ENCODE measurements at places on chromosomes 6 and 20.

- no peak for DNase-seq
These were observed 125.9 kb downstream of the OGFRL1 start for GRCh38 chr6:71414486-71414885.

DNA sequence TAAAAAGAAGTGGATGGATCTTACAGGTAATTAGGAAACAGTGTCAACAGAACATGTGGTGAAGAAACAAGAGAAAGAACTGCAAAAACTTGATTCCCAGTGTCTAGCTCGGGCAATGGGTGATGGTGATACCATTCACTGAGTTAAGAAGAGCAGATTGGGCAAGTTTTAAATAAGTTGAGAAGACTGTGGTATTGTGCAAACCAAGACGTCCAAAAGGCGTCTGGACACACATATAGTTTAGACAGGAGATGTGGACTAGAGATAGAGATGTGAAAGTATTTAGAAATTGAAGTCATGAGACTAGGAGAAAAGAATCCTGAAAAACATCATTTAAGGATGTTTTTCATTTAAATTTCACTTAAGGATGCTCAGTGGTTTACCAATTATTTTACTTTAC lies 53.9 kb downstream of the CDK19 start:
- DNase-seq, result no peak

- no peak for DNase-seq
These were observed 101.8 kb downstream of the TRERF1 start for GRCh38 chr6:42349753-42350511.

DNA sequence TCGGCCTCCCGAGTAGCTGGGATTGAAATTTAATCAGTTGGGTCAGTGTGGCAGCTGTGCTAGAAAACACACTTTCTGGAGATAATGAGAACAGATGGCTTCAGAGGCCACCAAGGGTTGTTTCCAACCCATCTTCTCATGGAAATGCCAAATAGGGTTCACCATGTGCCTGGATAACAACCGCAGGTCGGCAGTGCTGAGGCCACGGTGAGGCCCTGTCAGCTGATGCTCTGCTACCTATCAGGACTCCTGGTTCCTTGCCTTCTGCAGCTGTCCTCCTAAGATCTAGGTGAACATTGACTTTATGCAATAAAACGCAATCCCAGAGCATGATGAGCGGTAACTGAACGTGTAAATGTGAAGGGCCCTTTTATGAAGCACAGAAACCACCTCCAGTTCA lies 139.3 kb upstream of the SNX9 start:
- DNase-seq, result no peak

GRCh38 chr6:134097114-134097707 lies 44.8 kb upstream of the SLC2A12 start:
- DNase-seq, result no peak

DNA sequence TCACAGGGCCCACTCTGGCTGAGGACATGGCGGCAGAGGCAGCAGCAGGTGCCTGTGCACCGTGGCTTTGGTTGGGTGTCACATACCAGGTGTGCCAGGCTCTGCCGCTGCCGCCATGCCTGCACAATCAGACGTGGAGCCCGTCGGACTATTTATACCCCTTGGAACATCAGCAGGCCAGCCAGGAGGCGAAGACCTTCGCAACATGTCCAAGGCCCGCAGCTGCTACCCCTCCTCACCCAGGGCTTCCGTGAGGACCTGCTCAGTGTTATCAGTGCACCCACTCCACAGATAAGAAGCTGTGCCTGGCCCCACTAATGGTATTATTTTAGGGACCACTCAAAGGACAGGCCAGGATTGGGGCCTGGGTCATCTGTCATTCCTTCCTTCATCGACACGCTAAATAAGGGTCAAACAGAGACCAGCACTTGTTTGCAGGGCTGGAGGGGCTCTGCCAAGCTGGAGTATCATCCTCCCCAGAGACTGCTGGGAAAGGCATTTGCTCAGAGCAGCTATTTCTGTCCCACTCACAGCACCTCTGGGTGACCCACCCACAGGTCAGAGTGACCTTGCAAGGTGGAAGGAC lies 109.2 kb downstream of the BMP7 start:
- DNase-seq, result no peak

GRCh38 chr20:32909896-32910571 lies 51.3 kb downstream of the EFCAB8 start:
- DNase-seq, result no peak

- no peak for DNase-seq
These were observed 24.6 kb upstream of the TNFRSF21 start for GRCh38 chr6:47334334-47334733.

- DNase-seq, result no peak
These were observed 23.6 kb downstream of the FOXA2 start for GRCh38 chr20:22560817-22561216.

DNA sequence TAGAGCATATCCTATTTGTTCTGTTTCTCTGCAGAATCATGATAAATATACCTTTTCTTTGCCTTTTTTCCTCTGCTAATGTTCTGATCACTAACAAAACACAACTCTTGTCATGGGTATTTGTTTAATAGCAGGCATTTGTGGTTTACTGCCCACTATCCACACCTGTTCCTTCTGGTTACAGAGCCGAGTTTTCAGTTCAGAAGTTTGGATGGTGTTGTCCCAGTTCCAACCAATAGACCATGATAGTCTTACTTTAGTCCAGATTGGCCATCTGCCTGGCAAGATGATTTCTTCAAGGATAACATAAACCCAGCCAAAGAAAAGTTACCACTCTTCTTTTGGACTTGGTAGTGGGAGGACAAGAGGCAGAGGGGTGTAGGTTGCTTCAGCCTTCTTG lies 211.2 kb downstream of the TFAP2A start:
- DNase-seq, result no peak

DNA sequence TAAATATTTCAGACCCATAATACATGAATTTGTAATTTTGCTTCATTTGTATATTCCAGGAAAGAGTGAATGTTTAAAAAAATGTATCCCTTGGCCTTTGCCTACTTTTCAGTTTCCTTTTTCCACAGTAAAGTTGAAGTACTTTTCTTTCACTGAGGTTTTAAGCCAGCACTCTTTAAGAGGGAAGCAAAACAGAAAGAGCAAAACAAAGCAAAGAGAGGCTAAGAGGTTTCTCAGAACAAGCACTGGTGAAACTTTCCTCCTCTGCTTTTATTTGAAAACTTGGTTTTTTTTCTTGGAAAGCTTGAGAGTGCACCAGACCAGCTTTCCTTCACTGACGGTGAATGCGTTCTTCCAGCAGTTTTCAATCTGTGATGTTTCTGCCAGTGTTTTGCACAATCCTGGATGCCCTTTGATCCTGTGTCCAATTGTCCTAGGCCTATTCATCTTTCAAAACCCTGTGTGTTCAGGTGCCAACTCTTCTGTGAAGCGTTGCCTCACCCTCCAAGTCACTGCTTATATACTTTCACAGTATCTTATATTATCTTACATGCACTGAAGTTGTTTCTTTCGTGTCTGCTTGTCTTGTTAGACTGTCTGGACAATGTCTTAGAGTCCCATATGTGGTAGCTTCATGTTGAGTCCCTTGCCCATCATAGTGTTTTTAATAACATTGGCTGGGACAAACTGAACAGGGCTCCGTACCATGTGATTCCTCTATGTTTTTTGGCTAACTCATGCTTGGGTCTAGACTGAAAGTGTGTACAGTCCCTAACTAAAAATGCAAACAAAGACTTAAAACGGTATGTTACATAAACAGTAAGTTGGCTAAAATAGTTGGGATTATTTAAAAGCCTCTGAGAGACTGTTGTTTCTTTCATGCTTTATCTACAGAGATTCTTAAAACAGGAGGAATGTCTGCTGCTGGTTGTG lies 1.9 kb downstream of the RNF217 start:
- no peak for DNase-seq

DNA sequence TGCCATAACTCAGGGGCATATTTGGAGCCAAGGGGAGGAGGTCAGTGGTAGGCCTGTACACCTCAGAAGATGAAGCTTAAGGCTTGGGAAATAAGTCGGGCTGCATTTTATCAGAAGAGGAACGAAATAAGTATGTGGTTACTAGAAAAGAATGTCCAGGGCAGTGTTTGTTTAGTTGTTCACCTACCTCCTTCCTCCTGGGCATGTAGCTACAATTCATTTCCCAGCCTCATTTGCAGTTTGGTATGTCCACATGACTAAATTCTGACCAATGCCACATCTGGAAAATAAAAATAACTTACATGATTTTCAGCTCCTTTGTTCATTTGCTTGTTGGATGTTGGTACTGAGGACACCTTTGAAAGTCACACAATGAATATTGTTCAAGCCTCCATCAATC lies 294.5 kb upstream of the RGS17 start:
- no peak for DNase-seq

GRCh38 chr6:127303917-127304316 lies 37.3 kb downstream of the RNF146 start:
- DNase-seq, result no peak

GRCh38 chr20:43938932-43939761 lies 24.5 kb downstream of the TOX2 start:
- DNase-seq, result no peak

DNA sequence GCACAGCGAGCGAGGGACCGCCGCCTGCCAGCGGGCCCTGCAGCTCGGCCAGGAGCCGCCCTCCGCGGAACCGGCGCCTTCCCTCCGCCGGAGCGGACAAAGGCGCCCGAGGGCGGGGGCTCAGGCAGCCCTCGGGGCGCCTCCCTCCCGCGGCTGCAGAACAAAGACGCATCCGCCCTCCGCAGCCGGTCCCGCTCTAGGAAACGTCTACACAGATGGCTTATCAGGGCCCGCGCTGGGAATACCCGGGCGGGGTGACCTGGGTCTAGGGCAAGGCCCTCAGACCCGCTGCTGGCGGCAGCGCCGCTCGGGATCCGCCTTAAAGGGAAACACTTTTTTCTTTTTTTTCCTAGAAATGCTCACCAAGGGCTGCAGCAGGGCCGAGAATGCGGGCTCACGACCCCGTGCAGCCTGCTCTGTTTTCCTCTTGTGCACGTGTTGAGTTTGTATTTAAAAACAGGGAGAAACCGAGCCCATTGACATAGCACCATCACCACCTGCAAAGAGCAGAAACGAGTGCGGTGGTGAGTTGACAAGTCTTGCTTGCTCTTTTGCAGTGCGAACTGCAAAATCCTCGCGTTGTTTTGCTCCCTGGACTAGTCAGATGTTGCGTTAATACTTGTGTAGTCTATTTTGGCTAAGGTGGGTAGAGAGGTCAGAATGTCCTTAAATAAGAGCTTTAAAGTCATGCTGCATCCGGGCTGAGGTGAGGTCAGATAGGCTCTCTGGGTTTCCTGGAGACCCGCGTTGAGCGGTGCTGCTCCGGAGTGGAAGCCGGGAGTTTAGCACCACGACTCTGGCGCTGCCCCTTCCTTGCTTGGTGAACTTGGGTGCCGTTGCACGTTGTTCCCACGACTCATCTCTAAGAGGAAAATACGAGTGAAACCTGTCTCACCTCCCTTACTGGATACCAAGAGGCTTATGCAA lies 1.1 kb upstream of the RPS6KA2 start:
- DNase-seq, result peak; percentile 17

DNA sequence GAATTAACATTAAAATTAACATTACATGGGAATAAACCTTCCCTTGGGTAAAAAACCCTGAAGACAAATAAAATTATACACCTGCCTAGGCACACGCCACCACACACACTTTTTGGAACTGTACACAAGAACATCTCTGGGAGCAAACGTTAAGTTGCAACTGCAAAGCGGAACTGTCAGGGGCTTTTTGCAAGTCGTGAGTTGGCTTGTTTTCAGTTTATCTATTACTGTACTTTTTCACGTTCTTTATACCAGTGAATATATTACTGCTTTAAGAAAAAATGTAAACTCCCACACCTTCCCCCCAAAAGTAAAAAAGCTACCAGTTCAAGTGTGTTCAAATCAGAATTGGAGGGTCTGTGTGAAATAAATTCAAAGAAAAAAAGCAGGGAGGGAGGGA lies 65.5 kb upstream of the NFATC2 start:
- DNase-seq, result no peak

DNA sequence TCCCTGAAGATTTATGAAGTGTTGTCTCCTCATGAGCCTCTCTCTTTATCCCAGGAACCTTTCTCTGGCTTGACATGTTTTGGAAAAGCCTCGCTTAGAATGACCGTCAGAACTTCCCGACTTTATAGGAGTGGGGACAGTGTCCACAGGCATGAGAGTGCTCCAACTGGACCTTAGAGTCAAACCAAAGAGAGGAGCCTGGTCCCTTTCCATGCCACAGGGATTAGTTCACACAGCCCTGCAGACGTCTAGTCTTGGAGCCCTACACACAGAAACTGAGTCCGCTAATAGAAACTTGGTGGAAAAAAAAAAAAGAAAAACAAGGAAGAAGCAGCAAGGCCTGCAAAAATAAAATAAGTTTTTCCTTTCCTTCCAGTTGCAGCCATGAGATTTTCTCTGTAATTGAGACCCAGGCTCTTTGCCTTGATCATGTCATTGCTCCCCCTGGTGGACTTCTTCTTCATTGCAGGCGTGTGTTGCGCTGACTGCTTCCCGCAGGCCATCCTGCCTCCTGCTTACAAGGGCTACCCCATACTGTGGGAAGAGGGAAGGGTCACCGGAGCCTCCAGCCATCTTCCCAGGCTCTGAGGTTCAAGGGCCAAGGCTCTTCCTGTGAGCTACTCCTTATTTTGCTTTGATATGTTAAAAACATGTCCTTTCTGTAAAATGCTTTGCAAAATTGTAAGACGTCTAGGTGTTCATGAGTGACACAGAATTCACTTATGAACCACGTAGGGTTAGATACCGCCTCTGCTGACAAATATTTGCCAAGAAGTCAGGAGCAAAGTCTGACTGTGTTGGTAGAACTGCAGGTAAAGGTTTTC lies 201.0 kb downstream of the UST start:
- DNase-seq, result no peak

- DNase-seq, result no peak
These were observed 17.0 kb upstream of the HEY2 start for GRCh38 chr6:125732398-125732797.

DNA sequence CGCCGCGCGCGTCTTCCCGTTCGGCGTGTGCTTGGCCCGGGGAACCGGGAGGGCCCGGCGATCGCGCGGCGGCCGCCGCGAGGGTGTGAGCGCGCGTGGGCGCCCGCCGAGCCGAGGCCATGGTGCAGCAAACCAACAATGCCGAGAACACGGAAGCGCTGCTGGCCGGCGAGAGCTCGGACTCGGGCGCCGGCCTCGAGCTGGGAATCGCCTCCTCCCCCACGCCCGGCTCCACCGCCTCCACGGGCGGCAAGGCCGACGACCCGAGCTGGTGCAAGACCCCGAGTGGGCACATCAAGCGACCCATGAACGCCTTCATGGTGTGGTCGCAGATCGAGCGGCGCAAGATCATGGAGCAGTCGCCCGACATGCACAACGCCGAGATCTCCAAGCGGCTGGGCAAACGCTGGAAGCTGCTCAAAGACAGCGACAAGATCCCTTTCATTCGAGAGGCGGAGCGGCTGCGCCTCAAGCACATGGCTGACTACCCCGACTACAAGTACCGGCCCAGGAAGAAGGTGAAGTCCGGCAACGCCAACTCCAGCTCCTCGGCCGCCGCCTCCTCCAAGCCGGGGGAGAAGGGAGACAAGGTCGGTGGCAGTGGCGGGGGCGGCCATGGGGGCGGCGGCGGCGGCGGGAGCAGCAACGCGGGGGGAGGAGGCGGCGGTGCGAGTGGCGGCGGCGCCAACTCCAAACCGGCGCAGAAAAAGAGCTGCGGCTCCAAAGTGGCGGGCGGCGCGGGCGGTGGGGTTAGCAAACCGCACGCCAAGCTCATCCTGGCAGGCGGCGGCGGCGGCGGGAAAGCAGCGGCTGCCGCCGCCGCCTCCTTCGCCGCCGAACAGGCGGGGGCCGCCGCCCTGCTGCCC lies 1.1 kb downstream of the SOX4 start:
- no peak for DNase-seq

- DNase-seq, result no peak
These were observed 46.4 kb upstream of the FERMT1 start for GRCh38 chr20:6169251-6169650.
